Lung (tissue), 17 donors: ENCODE measurements at places on chromosomes 1 and 21. TPM values are rescaled to one million over a fixed set of nuclear protein-coding genes. Genes with fewer than 3 reads are reported as not detected.

DNA sequence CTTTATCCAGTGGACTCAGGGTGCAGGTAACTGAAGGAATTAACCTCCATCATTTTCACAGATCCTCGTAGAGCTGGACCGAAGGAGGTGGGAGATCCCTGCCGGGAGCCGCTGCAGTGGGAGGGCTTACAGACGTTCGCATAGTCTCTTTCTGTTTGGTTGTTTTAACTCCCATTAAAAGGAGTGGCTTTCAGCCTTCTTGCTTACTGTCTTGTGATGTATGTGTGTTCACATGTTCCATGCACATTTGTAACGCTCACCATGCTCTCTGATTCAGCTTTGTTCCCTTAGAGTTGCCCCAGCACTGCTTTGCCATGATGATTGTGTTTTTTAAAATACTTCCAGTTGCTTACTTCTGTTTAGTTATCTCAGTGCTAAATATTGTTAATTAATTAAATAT is 85.8 kb downstream of the ADARB1 start:
- no peak overlapping the region for H3K27ac ChIP-seq
- DNase-seq, result no peak
- no peaks in the 10 kb centered on the region for H3K27me3 ChIP-seq
- H3K4me1 ChIP-seq, result no peaks in the 10 kb centered on the region
- H3K4me3 ChIP-seq, result no peak overlapping the region
- no peaks in the 10 kb centered on the region for H3K36me3 ChIP-seq

Gene KCNA2
- 0.25 TPM for total RNA-seq

DNA sequence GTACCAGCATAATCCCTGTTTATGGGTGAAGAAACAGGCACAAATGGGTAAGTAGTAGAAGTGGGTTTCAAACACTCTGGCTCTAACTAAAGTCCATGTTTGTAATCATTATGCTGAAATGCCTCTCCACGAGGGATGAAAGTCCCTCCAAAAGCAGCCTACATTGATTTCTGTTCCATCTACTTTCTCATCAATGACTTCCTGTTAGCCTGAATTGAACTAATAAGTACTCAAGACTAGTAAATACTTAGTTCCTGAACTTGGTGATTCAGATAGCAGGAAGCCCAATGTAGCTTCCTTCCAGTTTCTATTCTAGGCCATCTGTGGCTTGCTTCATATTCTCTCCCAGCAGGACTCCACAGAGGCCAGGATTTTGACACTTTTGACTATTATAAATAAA is 11.3 kb upstream of the BACH1 start:
- H3K4me3 ChIP-seq, result no peak overlapping the region
- H3K4me1 ChIP-seq, result peaks cover 4% of the 10 kb centered on the region
- peak overlapping the region; percentile 6 for H3K27ac ChIP-seq
- no peaks in the 10 kb centered on the region for H3K27me3 ChIP-seq
- no peaks in the 10 kb centered on the region for H3K36me3 ChIP-seq

Gene ADGRL2
- total RNA-seq, result 421 TPM

DNA sequence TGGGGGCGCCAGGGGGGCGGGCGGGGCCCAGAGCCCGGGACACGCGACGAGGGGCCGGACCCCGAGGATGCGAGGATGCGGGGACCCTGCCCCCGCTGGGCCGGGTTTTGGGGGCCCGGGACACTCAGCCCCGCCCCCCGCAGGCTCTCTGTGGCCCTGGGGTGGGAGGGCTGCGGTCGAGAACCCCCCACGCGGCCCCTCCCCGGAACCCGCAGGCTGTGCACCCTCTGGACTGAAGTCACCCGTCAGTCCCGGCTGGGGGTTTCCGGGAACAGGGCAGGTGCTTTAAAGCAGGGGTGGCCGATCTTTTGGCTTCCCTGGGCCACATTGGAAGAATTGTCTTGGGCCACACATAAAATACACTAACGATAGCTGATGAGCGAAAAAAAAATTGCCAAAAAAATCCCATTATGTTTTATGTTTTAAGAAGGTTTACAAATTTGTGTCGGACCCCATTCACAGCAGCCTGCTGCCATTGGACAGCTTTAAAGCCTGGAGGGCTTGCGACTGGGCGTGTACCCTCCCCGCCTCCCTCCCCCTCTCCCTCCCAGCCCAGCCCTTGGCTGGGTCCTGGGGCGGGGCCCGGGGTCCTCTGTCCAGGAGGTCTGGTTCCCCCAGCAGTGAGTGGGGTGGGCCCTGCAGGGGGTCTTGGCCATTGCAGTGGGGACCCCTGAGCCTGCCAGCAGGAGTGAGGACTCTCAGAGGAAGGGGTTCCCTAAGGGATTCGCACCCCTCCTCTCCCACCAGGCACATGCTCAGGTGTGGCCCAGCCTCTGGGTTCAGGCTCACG is 21.6 kb upstream of the C1orf159 start:
- peaks cover 2% of the 10 kb centered on the region for H3K27me3 ChIP-seq
- H3K36me3 ChIP-seq, result no peaks in the 10 kb centered on the region
- H3K27ac ChIP-seq, result no peak overlapping the region

Gene MYOG
- total RNA-seq, result not detected

DNA sequence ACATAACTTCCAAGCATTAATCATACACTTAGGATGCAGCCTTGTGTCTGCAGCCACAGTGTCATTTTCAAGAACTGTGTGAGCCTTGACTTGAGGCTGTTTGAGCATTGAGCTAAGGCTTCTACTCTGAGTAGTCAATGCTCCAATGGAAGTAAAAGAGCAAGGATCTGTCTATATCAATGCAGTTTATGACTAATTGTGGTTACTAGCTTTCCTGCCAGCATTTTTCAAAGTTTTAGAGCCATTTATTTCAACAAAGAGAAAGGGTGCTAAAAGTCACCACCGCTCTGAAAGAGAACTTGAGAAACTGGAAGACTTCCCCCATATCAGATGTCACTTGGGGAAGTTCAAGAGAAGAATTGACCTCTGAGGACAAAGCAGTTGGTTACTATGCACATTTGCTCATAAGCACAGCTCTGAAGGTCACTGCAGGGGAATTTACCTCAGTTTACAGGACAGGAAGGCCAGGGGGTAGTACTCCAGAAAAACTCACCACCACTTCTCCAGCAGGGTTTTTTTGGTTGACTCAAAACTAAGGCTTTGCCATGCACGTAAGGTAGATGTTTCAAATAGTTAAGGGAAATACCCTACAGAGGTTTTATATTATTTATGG is 24.5 kb upstream of the RGS1 start:
- no peaks in the 10 kb centered on the region for H3K4me1 ChIP-seq
- no peak for DNase-seq
- no peak overlapping the region for H3K27ac ChIP-seq
- H3K4me3 ChIP-seq, result no peak overlapping the region
